Heart right ventricle (tissue), 16 donors: ENCODE measurements at places on chromosomes 16 and 17. TPM values are rescaled to one million over a fixed set of nuclear protein-coding genes. Genes with fewer than 3 reads are reported as not detected.
A peak's percentile ranks its signal among the peaks of the same experiment; 100 is the strongest.

DNA sequence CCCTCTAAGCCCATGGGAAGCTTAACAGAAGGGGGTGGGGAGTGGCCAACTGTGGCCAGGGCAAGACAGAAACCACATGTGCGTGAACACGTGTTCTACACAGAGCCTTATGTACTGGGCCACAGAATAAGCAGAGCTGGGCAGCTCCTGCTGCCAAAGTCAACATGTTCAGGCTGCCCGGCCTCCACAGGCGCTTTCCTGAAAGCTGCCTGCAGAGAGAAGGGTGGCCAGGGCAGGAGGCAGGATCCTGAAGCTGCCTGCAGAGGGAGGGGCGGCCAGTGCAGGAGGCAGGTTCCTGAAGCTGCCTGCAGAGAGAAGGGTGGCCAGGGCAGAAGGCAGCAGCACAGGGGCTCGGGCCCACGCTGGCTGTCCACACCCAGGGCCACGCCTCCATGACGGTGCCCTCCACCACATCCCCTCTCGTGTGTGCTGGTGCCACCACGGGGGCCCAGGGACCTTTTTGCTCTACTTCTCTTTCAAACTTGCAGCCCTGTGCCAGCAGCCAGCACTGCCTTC lies 79.5 kb downstream of the ANKRD11 start:
- DNase-seq = peak; percentile 62

GRCh38 chr17:47694581-47695428 lies 844 bp downstream of the TBKBP1 start:
- peak; percentile 79 for DNase-seq

DNA sequence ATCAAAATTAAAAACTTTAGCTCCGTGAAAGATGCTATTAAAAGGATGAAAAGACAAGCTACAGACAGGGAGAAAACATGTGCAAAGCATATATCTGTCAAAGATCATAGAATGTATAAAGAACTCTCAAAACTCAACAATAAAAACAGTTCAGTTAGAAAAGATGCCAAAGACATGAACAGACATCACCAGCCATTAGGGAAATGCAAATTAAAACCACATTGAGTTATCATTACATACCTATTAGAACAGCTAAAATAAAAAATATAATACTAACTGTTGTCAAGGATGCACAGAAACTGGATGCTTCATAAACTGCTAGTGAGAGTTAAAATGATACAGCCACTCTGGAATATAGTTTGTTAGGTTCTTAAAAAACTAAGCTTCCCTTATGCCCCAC lies 58.8 kb downstream of the NFATC3 start:
- DNase-seq = no peak

- DNase-seq = no peak
Measured at GRCh38 chr16:2816751-2817339, at the start of gene PRSS21. Gene PRSS21 (plus strand): TSS chr16:2817237. CDS start chr16:2817269, 32 bp downstream.

DNA sequence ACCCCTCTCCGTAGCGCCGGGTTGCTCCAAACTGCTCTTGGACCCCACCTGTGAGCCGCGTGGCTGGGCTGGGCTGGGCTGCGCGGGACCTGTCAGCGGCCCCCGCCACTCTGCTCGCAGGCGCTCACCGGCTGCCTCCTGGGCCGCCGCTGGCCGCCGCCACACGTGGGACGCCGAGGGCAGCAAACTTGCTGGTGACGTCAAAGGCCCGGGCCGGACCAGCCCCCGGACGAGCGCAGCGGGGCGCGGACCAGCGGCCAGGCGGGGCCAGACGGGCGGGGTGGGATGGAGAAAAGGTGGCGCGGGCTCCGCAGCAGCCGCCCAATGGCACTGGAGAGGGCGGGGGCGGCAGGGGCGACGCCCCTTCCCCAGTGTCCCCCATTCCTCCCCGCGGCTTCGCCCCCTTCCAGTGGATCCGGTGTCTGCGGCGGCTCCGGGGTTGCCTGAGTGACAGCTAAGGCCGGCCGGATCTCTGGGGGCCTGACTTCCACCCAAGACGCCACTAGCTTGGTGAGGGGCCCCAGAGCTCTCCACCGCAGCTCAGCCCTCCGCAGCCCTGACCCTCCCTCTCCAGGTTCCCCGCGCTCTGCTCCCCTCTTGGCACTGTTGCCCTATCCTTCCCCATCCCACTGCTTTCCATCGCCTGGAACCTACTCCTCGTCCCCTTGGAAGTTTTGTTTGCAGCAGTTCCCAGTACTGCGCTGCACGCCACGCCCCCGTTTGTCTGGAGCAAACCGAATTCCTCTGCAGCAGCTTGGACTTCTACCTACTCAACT lies at the start of gene HS3ST3A1:
Gene HS3ST3A1 (minus strand): TSS at position 154 of the 776 bp plus-strand sequence. CDS start 800 bp downstream, outside the sequence.
- DNase-seq = peak; percentile 36

- no peak for DNase-seq
Measured at GRCh38 chr17:59725691-59726090, 18.2 kb downstream of the VMP1 start.

GRCh38 chr17:67477687-67478086 lies 100.6 kb downstream of the PITPNC1 start:
- DNase-seq = no peak

DNA sequence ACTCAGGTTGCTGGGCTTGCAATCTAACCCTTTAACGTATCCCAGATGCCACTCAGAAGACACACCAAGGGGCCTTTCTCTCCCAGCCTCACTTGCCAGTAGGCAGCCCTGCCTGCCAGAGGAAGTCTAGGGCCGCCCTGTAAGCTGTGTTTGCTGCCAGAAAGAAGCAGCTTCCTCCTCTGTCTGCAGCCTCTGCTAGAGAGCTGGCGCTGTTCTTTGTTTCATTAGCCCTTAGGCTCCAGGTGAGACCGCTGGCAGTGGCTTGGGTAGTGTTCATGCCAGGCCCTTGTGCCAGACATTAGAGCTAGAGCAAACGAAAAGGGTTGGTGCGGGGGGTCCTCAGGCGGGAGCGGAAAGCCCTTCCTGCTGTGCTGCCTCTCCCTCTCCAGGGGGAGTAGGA lies 8.9 kb downstream of the CTRL start:
- no peak for DNase-seq

The PRR14 gene
- polyA plus RNA-seq = 26.8 TPM

The ZCCHC14 gene
- 8.9 TPM for polyA plus RNA-seq

The GCGR gene
- polyA plus RNA-seq = 0.03 TPM

The GRIN2A gene
- 1.0 TPM for polyA plus RNA-seq
